ENCODE measurements at places on chromosomes 16 and 17. TPM values are rescaled to one million over a fixed set of nuclear protein-coding genes. Genes with fewer than 3 reads are reported as not detected.

FBXO39 gene
- total RNA-seq: not detected

ZNF286A gene
- total RNA-seq: 98.0 TPM

MT3 gene
- total RNA-seq: not detected

TMEM92 gene
- 7.4 TPM for total RNA-seq

CSF3 gene
- total RNA-seq: not detected

DNA sequence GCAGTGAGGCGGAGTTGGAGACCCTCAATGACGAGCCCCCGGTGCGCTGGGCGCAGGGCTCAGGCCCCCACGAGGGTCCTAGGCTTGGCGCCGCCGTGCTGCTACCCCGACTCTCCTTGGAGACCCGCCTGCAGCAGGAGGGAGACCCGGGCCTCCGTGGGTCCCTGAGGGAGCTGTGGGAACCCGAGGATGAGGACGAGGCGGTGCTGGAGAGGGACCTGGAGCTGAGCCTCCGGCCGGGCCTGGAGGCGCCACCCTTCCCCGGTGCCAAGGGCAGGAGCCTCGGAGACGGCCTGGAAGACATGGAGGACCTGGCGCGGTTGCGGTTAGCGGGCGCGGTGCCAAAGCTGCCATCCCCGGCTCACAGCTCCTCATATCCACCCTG lies 2.3 kb downstream of the MYO15B start:
- H3K4me3 ChIP-seq: no peak overlapping the region
- no peaks in the 10 kb centered on the region for H3K36me3 ChIP-seq
- H3K4me1 ChIP-seq: peaks cover 5% of the 10 kb centered on the region
- no peak overlapping the region for H3K27ac ChIP-seq
- H3K27me3 ChIP-seq: no peaks in the 10 kb centered on the region
- DNase-seq: no peak

- H3K27ac ChIP-seq: peak overlapping the region; percentile 75
- DNase-seq: no peak
- H3K27me3 ChIP-seq: no peaks in the 10 kb centered on the region
- peaks cover 81% of the 10 kb centered on the region for H3K4me1 ChIP-seq
- H3K4me3 ChIP-seq: peak overlapping the region; percentile 39
Measured at GRCh38 chr16:52497067-52497816, 49.7 kb downstream of the TOX3 start.

DNA sequence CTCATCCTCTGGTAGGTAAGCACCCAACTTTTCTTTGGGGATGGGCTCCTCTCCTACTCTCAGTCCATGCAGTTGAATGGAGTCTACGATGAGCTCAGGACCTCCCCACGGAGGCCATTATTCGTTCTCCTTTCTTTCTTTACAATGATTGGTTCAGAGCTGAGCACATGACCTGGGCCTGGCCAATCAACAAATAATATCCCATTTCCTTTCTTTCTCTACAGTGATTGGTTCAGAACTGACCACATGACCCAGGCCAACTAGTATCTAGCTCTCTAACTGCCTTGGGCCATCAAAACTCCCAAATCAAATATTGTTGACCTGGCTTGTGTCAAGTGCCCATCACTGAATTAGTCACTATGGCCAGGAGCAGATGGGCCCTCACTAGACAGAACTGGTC lies 129.2 kb downstream of the USP31 start:
- peaks cover 9% of the 10 kb centered on the region for H3K27me3 ChIP-seq
- no peak for DNase-seq
- H3K4me3 ChIP-seq: no peak overlapping the region

DNA sequence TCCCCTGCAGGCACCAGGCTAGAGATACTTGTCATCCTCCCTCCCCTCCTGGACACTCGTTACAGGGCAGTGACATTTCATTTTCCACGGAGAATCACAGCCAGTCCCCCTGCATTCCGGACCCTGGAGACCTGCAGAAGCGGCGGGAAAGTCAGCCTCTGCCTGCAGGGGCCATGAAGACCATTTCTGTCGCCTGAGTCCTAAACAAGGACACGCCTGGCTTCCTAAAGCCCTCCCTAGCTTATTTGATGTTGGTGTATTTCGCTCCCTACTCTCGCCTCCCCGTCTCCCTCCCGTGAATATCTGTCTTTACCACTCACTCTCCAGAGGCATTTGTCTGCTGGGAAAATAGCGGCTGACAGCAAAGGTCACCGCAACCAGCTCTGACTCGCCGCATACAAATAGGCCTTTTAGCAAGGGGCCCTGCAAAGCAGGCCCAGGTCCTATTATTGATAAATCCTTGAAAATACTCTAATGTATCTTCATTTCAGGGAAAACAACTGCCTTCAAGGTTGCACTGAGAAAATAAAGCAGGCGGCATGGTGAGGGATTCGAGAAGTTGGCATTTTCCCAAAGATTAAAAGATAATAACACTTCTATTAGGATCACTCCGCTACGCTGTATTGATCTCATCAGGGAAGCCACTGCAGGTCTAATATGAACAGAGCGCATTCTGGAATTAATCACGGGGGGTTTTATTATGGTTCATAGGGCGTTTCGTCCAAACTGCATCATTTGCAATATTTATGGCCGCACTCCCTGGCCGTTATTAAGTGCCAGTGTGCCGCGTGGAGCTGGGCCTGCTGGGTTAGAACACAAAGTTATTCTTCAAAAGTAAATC lies 447.1 kb upstream of the CDH5 start:
- no peaks in the 10 kb centered on the region for H3K4me1 ChIP-seq
- H3K27ac ChIP-seq: no peak overlapping the region
- H3K4me3 ChIP-seq: no peak overlapping the region
- no peak for DNase-seq
- H3K36me3 ChIP-seq: no peaks in the 10 kb centered on the region

- peak overlapping the region; percentile 81 for H3K27ac ChIP-seq
- no peaks in the 10 kb centered on the region for H3K27me3 ChIP-seq
- H3K4me3 ChIP-seq: no peak overlapping the region
- no peaks in the 10 kb centered on the region for H3K36me3 ChIP-seq
- no peak for DNase-seq
Measured at GRCh38 chr16:29757950-29758466, 12.2 kb upstream of the C16orf54 start.

- H3K27ac ChIP-seq: peak overlapping the region; percentile 87
- DNase-seq: no peak
- H3K27me3 ChIP-seq: no peaks in the 10 kb centered on the region
- H3K4me3 ChIP-seq: peak overlapping the region; percentile 19
- no peaks in the 10 kb centered on the region for H3K36me3 ChIP-seq
Measured at GRCh38 chr17:45127548-45128300, 4.6 kb downstream of the PLCD3 start.

GRCh38 chr17:44079877-44080821 lies 9.6 kb downstream of the G6PC3 start:
- no peak overlapping the region for H3K4me3 ChIP-seq
- DNase-seq: no peak
- peak overlapping the region; percentile 16 for H3K27ac ChIP-seq
- peaks cover 4% of the 10 kb centered on the region for H3K4me1 ChIP-seq

DNA sequence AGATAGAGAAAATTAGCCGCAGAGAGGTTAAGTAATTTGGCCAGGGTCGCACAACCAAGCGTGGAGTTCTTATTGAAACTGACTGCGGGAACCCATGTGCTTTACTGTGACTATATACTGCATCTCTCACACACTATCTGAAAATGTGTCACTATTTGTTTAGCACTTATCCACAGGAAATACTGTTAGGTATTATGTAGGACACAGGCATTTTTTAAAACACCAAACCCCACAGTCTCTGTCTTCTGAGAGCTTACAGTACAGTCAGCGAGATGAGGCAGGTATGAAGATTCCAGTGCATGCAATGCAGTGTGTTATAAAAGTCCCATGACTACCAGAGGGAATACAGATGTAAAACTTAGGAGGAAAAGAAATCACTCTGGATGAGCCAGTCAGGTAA lies 11.3 kb downstream of the RBL2 start:
- H3K4me3 ChIP-seq: no peak overlapping the region
- no peak for DNase-seq
- peaks cover 14% of the 10 kb centered on the region for H3K36me3 ChIP-seq
- H3K4me1 ChIP-seq: no peaks in the 10 kb centered on the region
- no peak overlapping the region for H3K27ac ChIP-seq
- no peaks in the 10 kb centered on the region for H3K27me3 ChIP-seq

DNA sequence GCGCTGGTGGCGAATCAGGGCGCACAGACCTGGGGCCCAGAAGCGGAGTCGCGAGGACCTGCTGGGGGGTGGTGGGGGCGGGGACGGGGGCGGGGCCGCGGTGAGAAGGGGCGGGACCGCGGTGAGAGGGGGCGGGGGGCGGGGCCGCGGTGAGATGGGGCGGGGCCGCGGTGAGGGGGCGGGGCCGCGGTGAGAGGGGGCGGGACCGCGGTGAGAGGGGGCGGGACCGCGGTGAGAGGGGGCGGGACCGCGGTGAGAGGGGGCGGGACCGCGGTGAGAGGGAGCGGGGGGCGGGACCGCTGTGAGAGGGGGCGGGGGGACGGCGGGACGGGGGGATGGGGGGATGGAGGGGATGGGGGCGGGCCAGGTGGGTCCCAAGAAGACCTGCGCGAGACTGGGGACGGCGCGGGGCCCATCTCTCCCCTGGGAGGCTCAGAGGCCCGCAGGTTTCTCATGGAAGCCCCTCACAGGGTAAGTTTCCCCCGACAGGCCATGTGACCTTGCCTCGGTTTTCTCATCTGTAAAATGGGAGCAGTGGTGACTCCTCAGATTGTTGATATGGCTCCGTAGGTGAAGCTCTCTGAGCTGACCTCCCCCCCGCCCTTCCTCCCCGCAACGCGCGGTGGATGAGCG lies 28.6 kb upstream of the DBNDD1 start:
- H3K27ac ChIP-seq: no peak overlapping the region
- peaks cover 14% of the 10 kb centered on the region for H3K27me3 ChIP-seq
- peaks cover 3% of the 10 kb centered on the region for H3K4me1 ChIP-seq
- no peak for DNase-seq
- peak overlapping the region; percentile 14 for H3K4me3 ChIP-seq
- H3K36me3 ChIP-seq: peaks cover 4% of the 10 kb centered on the region

GRCh38 chr16:27149986-27150385 lies 53.3 kb upstream of the KDM8 start:
- no peak for DNase-seq
- H3K27me3 ChIP-seq: peaks cover 3% of the 10 kb centered on the region
- H3K4me1 ChIP-seq: peaks cover 3% of the 10 kb centered on the region
- no peak overlapping the region for H3K4me3 ChIP-seq
- no peaks in the 10 kb centered on the region for H3K36me3 ChIP-seq
- H3K27ac ChIP-seq: no peak overlapping the region

DNA sequence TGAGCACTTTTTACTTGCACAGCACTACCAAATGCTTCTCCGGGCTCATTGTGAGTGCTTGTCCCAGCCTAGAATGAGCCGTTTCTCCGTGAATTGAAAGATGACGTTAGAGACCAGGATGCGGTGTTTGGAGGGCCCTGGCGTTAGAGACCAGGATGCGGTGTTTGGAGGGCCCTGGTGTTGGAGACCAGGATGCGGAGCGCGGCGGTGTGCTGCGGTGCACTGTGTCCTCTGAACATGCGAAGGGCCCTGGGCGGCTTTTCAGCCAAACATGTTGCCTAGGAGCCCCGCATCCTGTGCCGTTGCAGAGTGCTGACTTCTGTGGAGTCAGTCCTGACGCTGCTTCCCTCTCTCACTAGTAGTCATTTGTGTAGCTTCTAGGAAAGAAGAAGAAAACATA lies 42.7 kb downstream of the BANP start:
- no peak for DNase-seq
- H3K27me3 ChIP-seq: no peaks in the 10 kb centered on the region
- no peak overlapping the region for H3K27ac ChIP-seq
- peaks cover 32% of the 10 kb centered on the region for H3K36me3 ChIP-seq

- H3K4me1 ChIP-seq: peaks cover 32% of the 10 kb centered on the region
- no peak for DNase-seq
- no peaks in the 10 kb centered on the region for H3K36me3 ChIP-seq
- no peak overlapping the region for H3K4me3 ChIP-seq
- H3K27ac ChIP-seq: no peak overlapping the region
- H3K27me3 ChIP-seq: no peaks in the 10 kb centered on the region
Measured at GRCh38 chr17:70091005-70091568, 16.1 kb downstream of the KCNJ16 start.
